ENCODE measurements at places on chromosomes 6 and 20.

- DNase-seq: no peak
Observed at GRCh38 chr6:45665859-45666258, 288.1 kb upstream of the SUPT3H start.

DNA sequence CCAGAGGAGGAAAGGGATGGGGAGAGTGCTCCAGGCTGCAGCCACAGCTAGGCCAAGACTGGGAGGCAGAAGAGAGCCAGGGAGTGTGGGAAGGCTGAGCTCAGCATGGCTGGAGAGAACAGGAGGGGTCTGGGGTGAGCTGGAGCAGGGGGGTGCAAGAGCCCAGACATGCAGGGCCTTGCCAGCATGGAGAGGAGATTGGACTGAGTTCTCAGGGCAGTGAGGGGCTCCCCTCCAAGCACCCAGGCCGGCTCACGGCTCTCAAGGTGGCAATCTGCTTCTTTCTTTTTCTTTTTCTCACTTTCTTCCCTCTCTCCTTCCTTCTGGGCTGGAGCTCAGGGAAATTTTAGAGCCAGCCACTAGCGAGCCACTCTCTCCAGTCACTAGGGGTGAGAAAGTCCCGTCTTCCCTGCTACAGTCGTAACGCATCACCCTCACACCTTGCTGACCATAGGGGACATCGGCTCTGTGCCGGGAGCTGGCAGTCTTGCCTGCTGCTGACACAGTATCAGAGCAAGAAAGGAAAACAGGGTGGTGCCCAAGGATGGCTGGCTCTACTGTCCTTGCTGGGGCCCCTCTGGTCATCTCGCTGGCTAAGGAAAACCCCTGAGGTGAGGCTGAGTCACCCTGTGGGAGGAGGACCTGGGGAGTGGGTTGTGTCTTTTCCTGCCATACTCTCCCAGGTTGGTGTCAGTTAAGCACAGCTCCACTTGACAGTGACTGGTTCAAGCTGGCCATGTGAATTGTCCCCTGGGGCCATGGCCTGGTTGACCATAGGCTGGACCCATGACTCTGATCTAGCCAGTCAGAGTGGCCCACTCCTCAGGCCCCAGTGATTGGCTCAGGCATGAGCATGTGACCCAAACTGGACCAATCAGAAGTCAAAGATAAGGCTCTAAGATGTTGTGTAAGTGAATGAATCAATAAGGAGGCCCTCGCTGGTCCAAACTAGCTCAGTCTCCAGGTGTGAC lies 135.1 kb upstream of the PMEPA1 start:
- DNase-seq: no peak

- no peak for DNase-seq
Observed at GRCh38 chr6:14517516-14518105, 400.0 kb downstream of the CD83 start.

DNA sequence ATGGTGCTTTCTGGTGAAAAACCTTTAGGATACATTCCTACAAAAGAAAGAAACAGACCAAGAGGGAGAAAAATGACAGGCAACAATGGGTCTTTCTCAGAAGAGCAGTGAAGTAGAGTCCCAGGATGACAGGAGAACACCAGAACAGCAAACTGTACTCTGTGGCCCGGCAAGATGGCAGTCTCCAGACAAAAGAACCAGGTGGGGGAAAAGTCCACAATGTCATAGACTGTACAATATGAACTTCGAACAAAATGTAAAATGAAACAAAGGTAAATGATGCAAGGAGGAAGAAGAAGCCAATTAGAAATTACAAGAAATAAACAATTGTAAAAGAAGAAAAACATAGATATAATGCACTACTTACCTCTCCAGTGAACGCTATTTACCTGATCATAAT lies 23.2 kb upstream of the HSF2 start:
- no peak for DNase-seq

DNA sequence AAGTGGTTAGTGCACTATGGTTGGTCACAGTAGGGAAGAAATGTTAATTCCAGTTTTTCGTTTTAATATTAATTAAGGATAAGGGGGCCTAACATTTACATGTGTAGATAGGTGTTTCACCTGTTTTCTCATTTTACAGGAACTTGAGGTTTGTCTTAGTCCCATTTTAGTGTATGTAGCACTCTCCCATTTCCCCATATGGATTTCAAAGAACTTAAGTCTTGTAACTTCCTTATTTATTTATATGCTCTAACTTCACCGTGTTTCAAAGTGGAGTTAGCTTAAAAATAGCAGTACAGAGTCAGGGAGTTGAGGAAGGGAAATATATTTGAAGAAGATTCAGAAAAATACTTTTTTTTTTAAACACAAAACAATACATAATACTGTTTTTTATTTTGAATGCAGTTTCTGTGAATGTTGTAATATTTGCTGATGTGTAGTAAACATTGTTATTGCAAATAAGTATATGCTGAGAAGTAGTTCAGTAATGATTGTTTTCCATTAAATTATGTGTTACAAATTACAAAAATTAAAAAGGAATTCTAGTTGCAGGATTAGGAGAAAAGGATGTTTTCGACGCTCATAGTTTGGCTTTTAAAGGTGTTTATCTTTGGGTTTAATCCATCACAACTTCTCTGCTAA lies 3.5 kb downstream of the SCAF8 start:
- no peak for DNase-seq

DNA sequence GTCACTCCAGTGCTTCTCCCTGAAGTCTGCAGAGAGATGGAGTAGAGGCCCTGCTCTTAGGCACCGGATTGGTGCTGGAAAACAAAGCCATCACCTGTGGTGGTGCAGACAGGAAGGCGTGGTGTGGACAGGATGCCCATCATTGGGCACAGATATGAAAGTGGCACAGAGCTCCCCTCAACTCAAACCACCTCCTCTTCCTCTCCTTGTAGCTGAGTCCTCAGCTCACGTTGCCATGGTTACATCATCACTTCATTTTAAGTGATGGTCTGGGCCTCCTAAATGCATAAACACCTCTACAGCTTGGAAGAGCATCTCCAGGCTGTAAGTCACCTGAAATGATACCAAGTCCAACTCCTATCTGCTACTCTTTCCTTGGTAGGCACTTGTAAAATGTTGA lies 8.0 kb upstream of the RTF2 start:
- DNase-seq: no peak

DNA sequence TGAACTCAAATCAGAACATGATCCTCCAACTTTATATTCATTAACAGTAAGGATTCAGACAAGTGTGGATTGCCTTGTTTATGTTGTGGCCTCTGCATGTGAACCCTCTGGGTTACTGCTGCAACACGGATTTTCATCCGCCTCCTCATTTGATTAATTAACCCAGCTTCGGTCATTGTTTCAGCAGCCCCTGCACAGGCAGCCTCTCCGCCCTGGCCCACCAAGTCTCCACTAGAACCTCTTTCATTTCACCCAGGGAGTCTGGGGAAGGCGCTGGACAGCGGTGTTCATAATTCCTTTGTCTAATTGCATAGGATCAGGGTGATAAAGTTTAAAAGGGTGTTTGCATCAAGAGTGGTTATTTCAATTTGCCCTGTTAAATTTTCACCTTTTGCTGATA lies 15.7 kb downstream of the NKX2-2 start:
- no peak for DNase-seq

DNA sequence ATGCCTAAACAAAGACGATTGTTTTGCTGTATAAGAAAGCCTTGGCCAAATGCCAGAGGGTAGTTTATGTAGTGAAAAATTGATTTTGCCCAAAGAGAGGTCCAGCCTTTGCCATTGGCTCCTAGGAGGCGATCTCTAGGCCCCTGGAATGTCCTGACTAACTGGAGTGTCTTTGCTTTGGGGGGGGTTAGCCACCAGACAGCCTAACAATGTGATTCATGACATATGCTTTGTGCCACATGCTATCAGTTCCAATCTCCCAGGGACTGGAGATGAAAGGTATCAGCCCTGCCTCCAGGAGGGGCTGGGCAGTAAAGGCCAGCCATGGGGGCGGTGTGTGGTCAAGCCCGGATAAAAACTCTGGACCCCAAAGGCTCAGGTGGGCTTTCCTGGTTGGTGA lies 32.7 kb upstream of the TUBB2A start:
- DNase-seq: no peak

DNA sequence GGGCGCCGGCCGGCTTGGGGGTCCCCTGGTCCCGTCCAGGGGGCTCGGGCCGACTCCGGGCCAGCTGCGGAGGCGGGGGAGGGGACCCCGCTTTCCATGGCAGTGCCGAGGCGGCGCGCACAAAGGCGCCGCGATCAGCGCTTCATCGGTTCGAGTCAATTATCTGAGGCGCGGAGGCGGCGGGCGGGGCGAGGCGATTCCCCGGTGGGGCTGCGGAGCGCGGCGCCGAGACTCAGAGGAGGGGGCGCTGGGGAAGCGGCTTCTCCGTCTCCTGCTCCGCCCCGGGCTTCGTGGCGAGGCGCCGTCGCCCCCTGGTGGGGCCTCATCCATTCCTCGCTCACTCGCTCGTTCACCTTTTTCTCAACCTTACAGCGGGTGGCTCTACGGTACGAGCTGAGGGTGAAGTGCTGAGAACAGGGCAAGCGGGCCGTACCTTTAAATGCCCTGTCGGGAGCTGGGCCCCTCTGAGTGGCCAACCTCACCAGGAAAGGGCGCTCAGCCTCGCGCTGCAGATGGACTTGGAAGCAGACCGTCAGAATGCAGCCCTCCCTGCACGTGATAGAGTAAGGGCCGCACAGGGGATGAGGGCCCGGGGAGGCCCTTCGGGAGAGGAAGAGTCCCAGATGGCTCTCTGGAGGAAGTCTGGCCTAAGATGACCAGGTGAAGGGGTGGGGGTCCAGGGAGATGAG lies 39.9 kb downstream of the SLC52A3 start:
- DNase-seq: peak; percentile 52

DNA sequence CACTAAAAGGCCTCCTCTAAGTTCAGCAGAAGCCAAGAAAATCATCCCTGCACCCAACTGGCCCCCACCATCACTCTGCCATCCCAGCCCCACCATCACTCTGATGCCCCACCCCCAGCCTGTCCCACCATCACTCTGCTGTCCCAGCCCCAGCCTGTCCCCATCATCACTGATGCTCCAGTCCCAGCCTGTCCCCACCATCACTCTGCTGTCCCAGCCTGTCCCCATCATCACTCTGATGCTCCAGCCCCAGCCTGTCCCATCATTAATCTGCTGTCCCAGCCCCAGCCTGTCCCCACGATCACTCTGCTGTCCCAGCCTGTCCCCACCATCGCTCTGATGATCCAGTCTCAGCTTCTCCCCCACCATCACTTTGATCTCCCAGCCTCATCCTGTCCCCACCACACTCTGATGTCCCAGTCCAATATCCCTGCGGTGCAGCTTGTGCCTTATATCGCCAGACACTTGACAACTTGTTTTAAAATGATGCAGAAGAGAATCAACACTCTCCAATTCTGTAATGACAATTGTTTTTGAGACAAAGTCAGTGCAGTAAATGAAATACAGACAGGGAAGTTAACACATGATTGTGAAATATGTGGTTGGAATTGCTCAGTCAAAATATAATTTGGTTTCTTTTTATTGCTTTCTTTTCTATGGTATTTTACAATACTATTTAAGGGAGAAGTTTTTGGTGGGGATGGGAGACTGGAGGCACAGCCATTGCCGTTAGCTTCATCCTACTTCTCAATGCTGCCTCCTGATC lies 100.8 kb downstream of the TNFAIP3 start:
- no peak for DNase-seq

DNA sequence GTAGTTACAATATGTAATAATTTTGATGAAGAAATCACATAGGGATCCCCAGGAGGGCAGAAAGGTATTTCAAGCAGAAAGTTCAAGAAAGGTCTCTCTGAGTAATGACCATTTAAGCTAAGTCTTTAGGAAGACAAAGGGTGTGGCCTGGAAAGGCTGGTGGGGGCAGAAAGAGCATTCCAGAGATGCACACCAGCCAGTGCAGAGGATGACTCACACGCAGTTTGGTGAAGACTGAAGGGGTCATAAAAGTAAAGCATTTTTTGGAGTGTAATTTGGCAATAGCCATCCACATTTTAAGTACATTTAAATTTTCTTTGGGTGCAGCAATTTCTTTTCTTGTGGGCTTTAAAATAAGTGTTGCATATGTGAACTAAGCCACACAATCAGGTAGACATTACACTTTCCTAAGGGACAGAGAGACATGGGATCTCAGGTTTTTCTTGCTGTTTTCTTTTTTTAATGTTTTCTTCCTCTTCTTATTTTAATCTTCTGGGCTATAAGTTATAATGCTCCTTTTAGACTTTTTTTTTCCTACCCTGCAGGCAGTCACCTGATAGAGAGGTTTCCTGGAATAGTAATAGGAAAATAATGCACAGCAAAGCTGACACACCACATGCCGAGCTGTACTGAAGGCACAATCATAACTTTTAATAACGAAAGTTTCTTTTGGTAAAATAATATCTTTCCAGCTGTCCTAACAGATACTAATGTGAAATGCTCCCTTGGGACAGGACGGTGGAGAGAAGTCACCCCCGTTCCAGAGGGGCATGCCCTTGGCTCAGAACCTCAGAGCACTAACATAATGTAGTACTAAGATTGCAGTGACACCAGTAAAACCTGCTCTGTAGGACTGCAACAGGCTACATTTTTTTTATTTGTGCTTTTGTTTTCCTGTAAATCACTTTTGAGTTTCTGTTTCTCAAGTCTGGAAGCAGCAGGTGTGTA lies 49.6 kb upstream of the PTPRK start:
- DNase-seq: no peak

DNA sequence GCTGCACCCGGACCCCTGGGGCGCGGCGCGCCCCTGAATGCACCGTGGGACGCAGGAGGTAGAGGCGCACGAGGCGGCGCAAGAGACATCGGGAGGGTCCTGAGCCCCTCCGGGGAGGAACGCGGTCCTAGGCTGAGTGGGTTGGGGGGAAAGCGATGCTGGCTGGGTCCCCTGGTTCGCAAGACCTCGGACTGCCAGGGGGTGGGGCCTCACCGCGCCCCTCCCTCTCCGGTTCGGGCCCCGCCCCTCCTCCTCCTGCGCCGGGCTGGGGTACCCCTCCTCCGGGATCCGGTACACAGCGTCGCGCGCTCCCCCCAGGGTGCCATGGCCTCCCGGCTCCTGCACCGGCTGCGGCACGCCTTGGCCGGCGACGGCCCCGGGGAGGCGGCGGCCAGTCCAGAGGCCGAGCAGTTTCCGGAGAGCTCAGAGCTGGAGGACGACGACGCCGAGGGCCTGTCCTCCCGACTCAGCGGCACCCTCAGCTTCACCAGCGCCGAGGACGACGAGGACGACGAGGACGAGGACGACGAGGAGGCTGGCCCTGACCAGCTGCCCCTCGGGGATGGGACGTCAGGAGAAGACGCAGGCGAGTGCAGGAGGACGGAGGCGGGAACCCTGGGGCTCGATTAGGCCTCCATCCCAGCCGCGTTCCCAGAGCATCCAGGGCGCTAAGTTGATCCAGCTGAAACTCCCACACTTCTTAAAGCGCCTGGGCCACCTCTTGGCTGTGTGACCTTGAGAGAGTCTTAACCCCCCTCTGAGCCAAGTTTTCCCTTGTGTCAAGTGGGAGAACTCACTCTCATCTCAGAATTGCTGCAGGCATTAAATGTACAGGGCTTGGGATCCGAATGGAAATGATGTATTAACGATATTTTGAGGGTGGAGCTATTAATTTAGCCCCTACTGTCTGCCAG lies 541 bp downstream of the SNX21 start:
- no peak for DNase-seq

GRCh38 chr6:16982807-16983206 lies 119.0 kb upstream of the STMND1 start:
- no peak for DNase-seq
